ENCODE measurements at places on chromosomes 1 and 21.
A peak's percentile ranks its signal among the peaks of the same experiment; 100 is the strongest.

DNA sequence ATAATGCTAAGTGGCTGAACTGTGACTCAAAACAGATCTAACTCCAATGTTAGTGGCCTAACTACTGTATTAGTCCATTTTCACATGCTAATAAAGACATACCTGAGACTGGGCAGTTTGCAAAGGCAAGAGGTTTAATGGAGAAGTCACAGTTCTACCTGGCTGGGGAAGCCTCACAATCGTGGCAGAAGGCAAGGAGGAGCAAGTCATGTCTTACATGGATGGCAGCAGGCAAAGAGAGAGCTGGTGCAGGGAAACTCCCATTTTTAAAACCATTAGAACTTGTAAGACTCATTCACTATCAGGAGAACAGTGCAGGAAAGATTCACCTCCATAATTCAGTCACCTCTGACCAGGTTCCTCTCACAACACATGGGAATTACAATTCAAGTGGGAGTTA, 79.7 kb upstream of the CACYBP start:
- DNase-seq = no peak

DNA sequence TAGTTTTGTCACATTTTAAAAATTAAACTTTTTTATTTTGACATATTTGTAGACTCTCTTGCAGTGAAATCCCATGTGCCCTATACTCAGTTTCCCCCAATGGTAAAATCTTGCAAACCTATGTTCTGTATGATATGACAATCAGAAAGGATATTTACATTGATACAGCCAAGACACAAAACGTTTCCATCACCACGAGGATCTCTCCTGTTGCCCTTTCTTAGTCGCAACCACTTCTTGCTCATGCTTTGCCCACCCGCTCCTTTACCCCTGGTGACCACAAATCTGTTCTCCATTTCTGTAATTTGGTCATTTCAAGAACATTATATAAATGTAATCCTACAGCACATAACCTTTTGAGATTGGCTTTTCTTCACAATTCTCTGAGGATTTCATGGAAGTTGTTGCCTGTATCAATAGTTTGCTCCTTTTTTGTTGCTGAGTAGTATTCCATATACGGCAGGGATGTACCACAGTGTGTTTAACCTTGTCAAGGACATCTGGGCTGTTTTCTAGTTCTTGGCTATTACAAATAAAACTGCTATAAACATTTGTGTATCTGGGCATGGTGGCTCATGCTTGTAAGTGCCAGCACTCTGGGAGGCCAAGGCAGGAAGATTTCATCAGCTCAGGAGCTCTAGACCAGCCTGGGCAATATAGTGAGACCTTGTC, 14.0 kb upstream of the BATF3 start:
- DNase-seq = no peak

DNA sequence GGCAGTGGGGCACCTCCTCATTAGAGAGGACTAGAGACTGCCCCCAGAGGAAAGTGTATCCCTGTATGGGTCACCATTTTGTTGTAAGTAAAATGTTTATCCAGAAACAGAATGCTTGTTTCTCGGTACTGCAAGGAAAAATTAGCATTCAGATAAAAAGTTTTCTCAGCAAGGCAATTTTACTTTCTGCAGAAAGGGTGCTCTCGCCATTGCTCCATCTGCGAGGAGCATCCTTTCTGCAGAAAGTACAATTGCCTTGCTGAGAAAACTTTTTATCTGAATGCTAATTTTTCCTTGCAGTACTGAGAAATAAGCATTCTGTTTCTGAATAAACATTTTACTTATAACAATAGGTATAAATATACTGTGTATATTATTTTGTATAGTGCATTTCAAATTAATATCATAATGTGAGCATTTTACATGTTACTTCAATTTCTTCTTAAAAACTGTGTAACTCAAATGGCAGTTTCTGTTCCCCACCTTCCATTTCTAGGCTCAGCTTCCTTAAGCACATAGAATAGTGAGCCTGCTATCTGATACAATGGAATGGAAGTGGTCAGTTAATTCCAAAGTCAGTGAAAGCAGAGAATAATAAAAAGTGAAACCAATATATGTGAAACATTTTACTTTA, 76.5 kb upstream of the DESI2 start:
- no peak for DNase-seq

DNA sequence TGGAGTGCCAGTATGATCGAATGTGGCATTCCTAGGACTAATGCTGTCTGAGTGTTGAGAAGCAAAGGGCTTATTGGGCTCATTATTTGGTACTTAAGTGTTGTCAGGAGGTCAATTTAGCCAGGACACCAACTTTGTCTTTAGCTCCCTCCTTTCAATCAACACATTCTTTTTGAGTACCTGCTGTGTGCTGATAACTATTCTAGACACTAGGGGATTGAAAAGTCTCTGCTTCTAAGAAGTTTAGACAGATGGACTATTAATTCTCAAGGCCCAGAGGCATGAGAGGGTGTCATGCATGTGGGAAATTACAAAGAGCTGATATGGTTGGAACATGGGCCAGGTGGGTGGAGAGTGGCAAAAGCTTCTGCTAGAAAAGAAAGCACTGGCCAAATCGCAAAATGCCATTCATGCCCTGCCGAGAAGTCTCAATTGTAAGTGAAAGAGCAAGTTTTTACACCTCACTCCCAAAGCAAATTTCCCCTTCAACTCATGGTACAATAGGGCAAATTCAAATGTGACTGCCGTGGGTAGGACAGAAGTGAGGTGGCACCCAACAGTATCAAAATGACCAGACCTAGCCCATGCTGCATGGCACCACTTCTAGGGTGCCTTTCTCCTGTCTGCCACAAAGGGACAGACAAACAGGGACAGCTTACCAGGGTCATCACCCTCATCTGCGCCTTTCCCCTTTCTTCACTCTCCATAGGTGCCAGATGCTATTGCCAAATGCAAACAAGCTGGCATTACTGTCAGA, 53.6 kb upstream of the LAX1 start:
- DNase-seq = no peak

DNA sequence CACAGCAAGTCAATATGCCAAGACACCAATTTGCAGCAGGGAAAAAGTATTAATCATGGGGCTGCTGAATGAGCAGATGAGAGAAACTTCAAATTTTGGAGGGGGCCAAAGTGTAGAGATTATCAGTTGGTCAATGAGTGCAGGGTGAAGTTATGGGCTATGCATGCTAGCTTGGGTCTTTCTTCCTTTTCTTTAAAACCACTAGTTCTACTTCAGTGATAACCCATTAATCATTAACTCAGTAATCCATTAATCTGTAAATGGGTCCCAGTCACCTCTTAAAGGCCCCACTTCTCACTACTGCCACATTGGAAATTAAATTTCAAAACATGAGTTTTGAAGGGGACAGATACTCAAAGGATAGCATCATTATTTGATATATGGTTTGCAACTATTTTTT, 688.6 kb upstream of the ADGRL4 start:
- no peak for DNase-seq

GRCh38 chr1:6507037-6507428, 15.6 kb upstream of the PLEKHG5 start:
- no peak for DNase-seq

- no peak for DNase-seq
These were observed 542.6 kb downstream of the ADGRL2 start for GRCh38 chr1:82343381-82343780.

DNA sequence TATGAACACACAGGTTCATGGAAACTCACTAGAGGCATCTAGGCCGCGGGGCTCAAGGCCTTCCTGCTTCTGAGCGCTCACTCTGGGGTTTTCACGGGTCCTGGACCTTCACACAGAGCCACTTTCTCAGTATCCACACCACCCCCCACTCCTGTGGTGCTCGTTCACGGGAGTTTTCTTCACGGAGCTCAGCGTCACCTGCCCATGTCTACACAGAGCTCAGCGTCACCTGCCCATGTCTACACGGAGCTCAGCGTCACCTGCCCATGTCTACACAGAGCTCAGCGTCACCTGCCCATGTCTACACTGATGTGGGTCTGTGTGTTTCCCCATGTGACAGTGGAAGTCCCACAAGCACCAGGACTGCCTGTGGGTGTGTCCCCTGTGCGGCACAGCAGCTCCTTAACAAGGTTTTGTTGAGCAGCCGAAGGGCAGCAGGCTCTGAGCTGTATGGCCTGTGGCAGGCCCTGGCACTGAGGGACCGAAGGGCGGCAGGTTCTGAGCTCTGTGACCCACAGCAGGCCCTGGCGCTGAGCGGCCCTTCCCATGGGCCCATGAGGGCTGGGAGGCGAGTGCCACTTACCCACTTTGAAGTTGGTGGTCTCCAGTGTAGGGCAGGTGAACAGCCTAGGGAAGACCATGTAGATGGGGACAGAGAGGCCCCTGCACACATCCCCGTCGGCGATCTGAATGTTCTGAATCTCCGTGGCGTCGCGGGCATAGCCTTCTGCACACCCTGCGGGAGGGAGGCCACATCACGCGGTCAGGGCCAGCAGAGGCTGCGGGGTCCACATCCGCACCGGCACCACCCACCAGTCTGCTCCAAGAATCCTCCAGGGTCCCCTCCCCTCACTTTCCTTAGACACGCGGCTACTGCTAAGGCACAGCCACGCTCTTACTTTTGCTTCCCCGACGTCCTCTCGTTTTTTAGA, 39.8 kb downstream of the VPS26C start:
- no peak for DNase-seq

DNA sequence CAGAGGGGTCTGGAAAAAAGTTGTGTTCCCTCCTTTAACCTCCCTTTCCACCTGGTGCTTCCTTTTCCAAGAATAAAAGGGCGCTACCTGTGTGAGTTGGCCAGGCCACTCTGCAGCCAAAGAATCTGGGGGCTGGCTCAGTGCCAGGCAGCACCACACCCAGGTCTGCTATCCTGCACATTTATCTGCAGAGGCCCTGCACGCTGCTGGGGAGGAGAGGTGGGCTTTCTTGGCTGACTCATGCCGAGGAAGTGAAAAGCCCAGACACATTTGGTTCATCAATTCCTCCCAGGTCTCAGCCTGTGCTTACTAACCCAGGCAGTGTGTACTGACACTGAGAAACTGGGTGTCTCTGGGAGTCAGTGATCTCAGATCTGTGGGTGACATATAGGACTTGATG, 79.8 kb upstream of the F3 start:
- DNase-seq = peak; percentile 57

All from HT-29 (cell line).